CD4-positive, alpha-beta T cell (primary cell): ENCODE measurements at places on chromosomes 6 and 20.

GRCh38 chr6:35919085-35919826 is 1.6 kb downstream of the SRPK1 start:
- DNase-seq = no peak

- no peak for DNase-seq
Observed at GRCh38 chr6:111623046-111623718, 17.5 kb upstream of the TRAF3IP2 start.

DNA sequence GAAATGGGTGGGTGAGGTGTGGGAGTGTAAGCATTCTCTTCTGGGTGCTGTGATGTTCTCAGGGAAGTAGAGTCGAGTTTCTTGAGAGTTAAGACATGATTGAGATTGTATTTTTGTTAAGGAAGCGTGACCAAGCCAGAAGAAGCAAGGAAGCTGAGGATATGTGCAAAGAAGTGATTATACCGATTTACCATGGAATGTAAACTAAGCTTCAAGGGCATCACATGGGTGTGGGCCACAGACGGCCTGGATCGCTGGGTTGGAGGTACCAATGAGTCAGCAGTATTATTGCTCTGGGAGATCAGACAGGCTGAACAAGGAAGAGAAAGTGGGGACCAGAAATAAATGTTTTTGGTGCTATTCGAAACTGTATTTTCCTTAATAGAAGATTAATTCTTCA is 184.1 kb upstream of the GMDS start:
- DNase-seq = no peak

- no peak for DNase-seq
Observed at GRCh38 chr6:143961886-143962878, 45.9 kb downstream of the PLAGL1 start.

DNA sequence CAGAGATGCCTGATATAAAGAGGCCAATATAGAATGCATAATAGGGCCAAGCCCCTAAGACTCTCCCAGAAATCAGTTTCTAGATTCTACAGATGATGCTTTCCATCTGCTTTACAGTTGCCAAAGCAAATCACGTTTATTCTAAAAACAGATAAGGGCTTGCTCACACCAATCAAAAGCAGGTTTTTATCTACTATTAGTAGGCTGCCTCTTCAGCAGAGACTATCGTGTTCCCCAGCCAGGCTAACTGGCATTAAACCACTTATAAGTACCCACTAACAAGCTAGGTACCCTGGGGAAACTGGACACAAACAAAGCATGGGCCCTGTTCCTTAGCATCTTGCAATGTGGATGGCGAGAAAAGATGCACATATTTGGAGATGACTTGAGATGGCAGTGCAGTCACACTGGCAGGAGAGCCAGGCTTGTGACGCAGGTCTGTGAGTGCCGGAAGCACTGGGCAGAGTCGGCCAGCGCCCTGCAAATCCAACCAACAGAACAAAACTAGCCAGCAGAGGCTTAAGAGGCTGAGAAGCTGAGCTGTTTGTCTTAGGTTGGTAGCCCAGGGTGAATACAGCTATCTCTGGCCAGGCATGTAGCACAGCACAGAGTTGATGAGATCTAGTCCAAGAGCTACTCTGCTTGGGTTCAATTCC is 73.4 kb downstream of the GFOD1 start:
- no peak for DNase-seq

DNA sequence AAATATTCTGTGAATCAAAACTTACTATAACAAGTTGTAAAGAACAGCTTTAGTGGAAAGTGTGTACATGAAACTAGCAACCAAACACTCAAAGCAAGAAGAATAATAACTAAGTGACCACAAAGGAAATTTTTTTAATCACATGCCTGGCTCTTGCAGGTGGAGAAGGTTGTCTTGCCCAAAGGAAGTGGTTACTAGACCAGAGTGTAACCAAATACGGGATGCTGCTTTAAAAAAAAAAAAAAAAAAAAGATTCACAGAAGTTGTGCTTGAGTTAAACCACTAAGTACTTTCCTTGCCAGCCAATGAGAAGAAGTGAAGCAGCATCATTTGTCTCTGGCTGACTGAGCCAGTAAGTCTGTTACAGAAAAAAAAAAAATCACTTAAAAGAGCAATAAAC is 19.1 kb upstream of the HLA-DQB1 start:
- peak; percentile 2 for DNase-seq

DNA sequence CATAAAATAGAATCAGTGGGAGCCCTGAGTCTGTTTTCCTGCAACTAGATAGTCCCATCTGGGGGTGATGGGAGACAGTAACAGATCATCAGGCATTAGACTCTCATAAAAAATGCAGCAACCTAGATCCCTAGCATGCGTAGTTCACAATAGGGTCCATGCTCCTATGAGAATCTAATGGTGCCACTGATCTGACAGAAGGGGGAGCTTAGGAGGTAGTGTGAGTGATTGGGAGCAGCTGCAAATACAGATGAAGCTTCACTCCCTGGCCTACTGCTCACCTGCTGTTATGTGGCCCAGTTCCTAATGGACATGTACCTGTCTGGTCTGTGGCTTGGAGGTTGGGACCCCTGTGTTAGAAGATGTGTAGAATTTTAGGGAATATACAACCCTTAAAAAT is 904.5 kb upstream of the EPHA7 start:
- DNase-seq = no peak

GRCh38 chr6:160420253-160420968 is 72.2 kb downstream of the SLC22A3 start:
- no peak for DNase-seq

- no peak for DNase-seq
Observed at GRCh38 chr20:22566876-22567658, 17.3 kb downstream of the FOXA2 start.

GRCh38 chr6:21220271-21220987 is 373.1 kb upstream of the SOX4 start:
- DNase-seq = no peak

DNA sequence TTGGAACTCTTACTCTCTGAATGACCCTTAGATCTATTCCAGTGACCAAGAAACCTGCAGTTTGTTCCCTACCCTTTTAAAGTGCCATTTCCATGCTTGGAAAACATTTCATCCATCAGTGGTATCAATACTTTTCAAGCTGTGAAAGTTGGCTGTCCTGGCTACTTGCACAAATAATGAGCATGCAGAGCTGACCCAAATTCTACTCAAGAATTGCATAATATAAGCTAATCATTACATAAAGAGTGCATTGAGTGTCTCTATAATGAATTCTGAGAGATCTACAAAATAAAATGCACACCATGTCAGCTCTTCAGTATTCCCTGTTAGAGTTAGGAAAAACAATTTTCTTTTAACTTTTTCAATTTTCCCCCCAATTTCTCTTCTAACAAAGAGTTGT is 181.3 kb upstream of the HS3ST5 start:
- no peak for DNase-seq

- no peak for DNase-seq
Observed at GRCh38 chr20:58837717-58838116, 13.0 kb downstream of the GNAS-AS1 start.

DNA sequence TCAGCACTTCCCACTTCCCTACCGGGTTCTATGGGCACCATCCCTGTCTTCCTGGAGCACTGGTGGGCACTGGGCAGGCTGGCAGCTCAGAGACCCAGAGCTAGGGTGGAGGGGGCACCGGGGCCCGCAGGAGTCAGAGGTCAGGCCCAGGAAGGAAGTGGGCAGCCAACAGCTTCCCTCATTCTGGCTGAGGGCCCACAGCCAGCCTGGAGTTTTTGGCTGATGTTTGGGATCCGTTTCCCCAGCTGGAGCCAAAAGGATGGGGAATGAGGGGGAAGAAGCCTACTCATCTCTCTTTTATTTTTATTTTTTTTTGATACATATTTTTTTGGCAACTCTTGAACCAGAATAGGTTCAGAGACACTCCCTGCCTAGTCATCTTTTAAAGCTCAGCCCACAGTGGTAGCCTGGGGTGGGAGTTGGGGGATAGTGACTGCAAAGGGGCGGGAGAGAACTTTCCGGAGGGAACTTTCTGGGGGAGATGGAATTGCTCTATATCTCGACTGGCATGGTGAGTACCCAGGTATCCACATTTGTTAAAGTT is 54.2 kb upstream of the MLN start:
- DNase-seq = no peak

- DNase-seq = no peak
Observed at GRCh38 chr6:35015476-35015875, 125.7 kb downstream of the TCP11 start.

DNA sequence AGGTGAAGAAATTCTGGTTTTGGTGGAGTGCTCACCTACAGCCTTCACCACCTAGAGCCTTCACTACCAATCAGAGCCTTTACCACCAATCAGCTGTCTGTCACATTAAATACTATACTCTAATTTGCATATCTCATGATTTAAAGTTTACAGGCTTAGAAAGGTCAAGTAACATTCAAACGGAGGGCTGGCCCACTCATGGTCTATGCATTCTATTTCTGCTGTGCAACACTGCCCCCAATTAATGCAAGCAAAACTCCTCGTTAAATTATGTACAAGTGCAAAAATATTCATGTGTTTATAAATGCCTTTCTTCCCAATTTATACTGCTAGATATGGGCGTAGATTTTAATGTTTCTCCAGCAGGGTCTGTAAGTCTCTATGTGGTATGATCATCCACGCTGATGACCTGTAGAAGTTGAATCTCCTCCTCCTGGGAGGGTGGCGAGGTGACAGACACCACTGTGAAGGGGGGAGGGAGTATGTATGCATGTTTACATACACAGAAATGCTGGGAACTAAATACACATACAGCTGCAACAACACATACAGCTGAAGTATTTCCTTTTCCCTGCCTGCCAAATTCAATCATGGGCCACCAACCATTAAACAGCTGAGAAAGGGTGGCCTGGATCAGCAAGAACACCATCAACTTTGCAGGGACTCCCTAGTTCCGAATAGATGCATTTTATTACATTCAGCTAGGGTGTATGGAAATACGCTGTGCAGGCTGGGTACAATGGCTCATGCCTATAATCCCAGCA is 13.1 kb downstream of the RRAGD start:
- DNase-seq = no peak

GRCh38 chr6:131867744-131868143 is 59.9 kb downstream of the ENPP1 start:
- no peak for DNase-seq
